ENCODE measurements at places on chromosomes 7 and 10.

DNA sequence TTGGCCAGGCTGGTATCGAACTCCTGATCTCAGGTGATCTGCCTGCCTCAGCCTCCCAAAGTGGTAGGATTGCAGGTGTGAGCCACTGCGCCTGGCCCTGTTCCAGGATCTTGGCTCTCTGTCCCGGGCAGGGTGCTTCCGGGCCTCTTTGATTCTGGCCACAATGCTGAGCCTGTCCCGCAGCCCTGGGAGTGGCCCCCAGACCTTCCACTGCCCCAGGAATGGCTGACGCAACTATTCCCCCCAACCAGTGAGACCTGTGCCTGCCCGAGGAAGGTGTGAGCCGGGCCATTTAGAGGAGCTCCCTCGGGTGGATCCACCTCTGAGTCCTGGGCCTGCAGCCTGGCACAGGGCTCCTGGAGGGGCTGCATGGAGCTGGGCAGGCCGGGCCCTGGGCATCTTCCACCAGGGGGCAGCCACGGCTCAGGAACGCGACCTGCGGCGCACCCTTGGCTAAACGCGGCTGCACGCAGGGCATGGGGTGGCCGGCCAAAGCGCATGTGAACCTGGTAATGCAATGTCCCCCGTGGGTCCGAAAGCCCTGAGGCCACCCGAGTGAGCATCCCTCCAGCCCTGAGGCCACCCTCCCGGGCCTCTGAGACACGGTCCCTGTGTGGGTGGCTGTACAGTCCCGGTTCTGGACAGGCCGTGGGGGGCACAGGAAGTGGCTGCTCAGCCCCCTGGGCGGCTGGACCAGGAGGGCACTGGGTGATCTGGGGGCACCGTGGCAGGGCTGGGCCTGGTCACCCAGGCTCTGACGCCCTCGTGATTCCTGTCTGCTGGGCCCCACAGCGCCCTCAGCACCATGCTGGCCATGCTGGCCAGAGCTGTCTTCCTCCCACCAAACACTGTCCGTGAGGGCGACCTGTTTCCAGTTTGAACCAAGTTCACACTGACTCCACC lies 24.8 kb downstream of the GRIFIN start:
- peak; percentile 84 for DNase-seq
- no peak overlapping the region for H3K27ac ChIP-seq
- peaks cover 8% of the 10 kb centered on the region for H3K4me1 ChIP-seq
- H3K4me3 ChIP-seq: no peak overlapping the region

- no peaks in the 10 kb centered on the region for H3K4me1 ChIP-seq
- no peak for DNase-seq
- no peak overlapping the region for H3K4me3 ChIP-seq
- no peak overlapping the region for H3K27ac ChIP-seq
Observed at GRCh38 chr7:125828153-125828700, 898.6 kb upstream of the POT1 start.

GRCh38 chr7:128387216-128388144 lies 22.3 kb downstream of the IMPDH1 start:
- peak; percentile 78 for DNase-seq
- no peaks in the 10 kb centered on the region for H3K4me1 ChIP-seq
- peaks cover 42% of the 10 kb centered on the region for H3K27me3 ChIP-seq
- no peak overlapping the region for H3K27ac ChIP-seq

GRCh38 chr7:17495655-17496394 lies 197.4 kb downstream of the AHR start:
- H3K36me3 ChIP-seq: peaks cover 3% of the 10 kb centered on the region
- H3K27ac ChIP-seq: no peak overlapping the region
- peaks cover 37% of the 10 kb centered on the region for H3K4me1 ChIP-seq
- DNase-seq: no peak
- peaks cover 6% of the 10 kb centered on the region for H3K27me3 ChIP-seq
- H3K4me3 ChIP-seq: no peak overlapping the region

DNA sequence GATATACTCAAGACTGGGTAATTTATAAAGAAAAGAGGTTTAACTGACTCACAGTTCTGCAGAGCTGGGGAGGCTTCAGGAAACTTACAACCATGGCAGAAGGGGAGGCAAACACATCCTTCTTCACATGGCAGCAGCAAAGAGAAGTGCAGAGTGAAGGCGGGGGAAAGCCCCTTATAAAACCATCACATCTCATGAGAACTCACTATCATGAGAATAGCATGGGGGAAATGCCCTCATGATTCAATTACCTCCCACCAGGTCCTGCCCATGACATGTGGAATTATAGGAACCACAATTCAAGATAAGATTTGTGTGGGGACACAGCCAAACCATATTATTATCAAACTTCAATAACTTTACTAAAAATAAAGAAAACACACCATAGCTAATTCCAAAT lies 30.4 kb upstream of the JAZF1 start:
- H3K27me3 ChIP-seq: peaks cover 17% of the 10 kb centered on the region
- H3K27ac ChIP-seq: no peak overlapping the region
- no peak for DNase-seq
- H3K4me3 ChIP-seq: no peak overlapping the region
- H3K36me3 ChIP-seq: no peaks in the 10 kb centered on the region

DNA sequence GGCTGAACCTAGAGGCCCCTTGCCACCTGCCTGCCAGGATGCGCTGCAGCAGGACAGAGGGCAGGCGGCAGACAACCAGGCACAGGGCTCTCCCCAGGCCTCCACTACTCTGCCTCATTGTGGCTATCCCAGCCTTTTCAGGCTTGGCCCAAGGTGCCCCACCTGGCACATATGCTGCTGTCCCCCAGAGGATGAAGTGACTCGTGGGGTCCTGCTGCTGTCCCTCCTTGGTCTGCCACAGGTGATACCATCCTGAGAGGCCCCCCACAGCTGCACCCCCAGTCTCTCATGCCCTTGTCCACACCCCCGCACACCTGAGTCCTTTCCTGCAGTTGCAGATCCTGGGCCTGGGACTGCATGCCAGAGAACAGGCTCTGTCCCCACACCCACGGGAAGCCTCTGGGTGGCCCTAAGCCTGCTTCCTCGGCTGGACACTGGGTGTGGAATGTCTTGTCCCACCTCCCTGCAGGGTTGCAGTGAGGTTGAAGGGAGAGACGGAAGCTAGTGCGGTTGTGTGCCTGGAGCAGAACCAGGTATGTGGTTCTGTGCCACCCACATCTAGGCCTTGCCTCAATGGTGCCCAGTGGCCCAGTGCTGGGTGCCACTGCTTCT lies 55.3 kb downstream of the RASGEF1A start:
- no peak overlapping the region for H3K4me3 ChIP-seq
- peaks cover 21% of the 10 kb centered on the region for H3K27me3 ChIP-seq
- DNase-seq: peak; percentile 11
- no peaks in the 10 kb centered on the region for H3K36me3 ChIP-seq
- no peaks in the 10 kb centered on the region for H3K4me1 ChIP-seq
- H3K27ac ChIP-seq: no peak overlapping the region

DNA sequence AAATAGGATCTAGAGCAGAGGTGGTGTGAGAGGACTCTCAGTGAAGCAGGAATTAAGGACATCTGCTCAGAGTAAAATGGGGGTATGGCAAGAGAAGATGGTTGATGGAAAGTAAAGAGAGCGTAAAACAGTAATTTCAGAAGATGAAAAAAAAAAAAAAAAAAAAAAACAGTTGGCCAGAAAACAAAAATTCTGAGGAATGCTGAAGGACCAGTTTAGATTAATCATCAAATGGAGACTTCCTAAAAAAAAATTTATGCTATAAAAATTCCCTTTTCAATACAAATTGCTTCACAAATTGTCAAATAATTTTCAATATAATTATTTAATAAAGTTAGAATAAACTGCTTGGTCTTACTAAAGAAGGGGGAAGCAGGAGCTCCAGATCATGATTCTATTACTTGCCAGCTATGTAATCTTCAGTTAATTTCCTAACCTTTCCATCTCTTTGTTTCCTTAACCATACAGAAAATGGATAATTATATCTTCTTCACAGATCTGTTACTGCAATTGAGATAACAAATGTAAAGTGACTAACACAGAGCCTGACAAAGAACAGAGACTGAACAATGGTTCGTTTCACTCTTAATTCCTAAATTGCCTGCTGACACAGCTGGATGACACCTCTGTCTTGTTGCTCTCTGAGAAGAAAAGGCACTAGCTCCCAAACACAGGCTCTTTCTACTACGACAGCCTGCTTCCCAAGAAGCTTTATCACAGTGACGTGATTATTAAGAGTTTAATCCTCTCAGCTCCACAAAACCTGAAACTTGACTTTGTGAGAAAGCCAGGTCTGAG lies 64.9 kb upstream of the GPR22 start:
- no peaks in the 10 kb centered on the region for H3K27me3 ChIP-seq
- no peak overlapping the region for H3K4me3 ChIP-seq
- H3K4me1 ChIP-seq: no peaks in the 10 kb centered on the region
- no peak for DNase-seq
- peaks cover 16% of the 10 kb centered on the region for H3K36me3 ChIP-seq
- H3K27ac ChIP-seq: no peak overlapping the region

- no peak for DNase-seq
- H3K4me1 ChIP-seq: peaks cover 6% of the 10 kb centered on the region
- no peak overlapping the region for H3K4me3 ChIP-seq
- H3K27ac ChIP-seq: no peak overlapping the region
- peaks cover 6% of the 10 kb centered on the region for H3K36me3 ChIP-seq
Observed at GRCh38 chr7:3057066-3057420, 13.4 kb upstream of the CARD11 start.

- H3K27ac ChIP-seq: no peak overlapping the region
- no peak for DNase-seq
- no peaks in the 10 kb centered on the region for H3K4me1 ChIP-seq
- H3K36me3 ChIP-seq: no peaks in the 10 kb centered on the region
- no peaks in the 10 kb centered on the region for H3K27me3 ChIP-seq
Observed at GRCh38 chr7:113657603-113658002, 261.2 kb downstream of the PPP1R3A start.

- no peaks in the 10 kb centered on the region for H3K4me1 ChIP-seq
- H3K4me3 ChIP-seq: no peak overlapping the region
- no peak overlapping the region for H3K27ac ChIP-seq
- H3K27me3 ChIP-seq: peaks cover 26% of the 10 kb centered on the region
Observed at GRCh38 chr10:114356751-114357514, 47.4 kb downstream of the AFAP1L2 start.

DNA sequence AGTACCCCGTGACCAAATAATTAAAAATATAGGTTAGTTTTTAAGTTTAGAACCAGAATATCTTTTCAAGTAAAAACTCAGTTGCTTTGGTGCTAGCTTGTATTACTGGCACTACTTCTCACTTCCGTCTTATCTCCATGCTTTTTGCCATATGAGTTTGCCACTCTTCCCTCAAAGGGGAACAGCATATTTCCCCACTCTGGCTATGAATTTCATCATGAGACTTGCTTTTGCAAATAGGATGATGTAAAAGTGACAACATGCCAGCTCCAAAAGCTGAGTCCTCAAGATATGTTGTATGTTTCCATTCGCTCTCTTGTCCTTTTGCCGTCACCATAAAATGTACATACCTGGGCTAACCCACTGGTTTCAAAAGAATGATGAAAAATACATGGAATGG lies 178.1 kb upstream of the SEMA3A start:
- H3K4me3 ChIP-seq: no peak overlapping the region
- H3K4me1 ChIP-seq: no peaks in the 10 kb centered on the region
- no peak for DNase-seq
- no peaks in the 10 kb centered on the region for H3K36me3 ChIP-seq

GRCh38 chr7:133478591-133479135 lies 225.8 kb downstream of the EXOC4 start:
- no peak overlapping the region for H3K27ac ChIP-seq
- H3K27me3 ChIP-seq: no peaks in the 10 kb centered on the region
- no peak overlapping the region for H3K4me3 ChIP-seq
- no peak for DNase-seq

Measured in activated naive CD4-positive, alpha-beta T cell treated with anti-CD3 and anti-CD28 coated beads, Interleukin-2, amount 10 ng/mL, durations not matched to agents 7 days and 5 days (primary cell).